ENCODE measurements at places on chromosomes 7 and 10. TPM values are rescaled to one million over a fixed set of nuclear protein-coding genes. Genes with fewer than 3 reads are reported as not detected.

GRCh38 chr10:5284311-5285057, 80.3 kb upstream of the UCN3 start:
- no peak for ATAC-seq

DNA sequence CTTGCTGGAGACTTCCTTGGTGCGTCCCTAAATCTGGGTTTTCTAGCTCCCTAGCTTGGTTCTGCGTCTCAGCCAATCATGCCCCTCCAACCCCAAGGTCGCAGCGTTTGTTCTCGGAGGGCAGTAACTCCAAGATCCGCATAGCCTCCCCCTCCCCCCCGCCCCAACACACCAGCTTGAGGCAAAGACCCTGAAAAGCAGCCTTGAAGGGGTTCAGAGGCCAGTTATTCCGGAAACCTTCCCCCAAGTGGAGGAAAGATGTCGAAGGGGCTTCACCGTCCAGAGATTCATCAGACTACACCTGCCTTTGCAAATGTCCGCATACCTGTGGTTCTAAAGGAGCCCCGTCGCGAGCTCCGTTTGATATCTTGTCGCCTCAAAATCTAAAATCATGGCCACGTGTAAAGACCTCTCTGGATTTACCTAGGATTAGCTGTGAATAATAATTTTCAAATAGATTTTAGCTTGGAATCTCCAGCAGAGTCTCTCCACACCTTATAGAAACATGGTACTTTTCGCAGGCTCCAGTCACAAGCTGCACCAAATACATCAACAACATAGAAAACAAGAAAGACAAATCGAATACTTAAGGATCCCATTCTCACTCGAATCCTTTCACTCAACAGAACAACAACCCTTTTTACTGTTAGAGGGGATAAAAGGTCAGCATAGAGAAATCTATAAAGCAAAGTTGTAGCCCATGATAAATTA, 7.9 kb downstream of the DLX6 start:
- ATAC-seq = no peak

- no peak for ATAC-seq
These were observed 648.5 kb upstream of the LRRN3 start for GRCh38 chr7:110442381-110442837.

GRCh38 chr10:76209135-76209534, 777.7 kb downstream of the LRMDA start:
- no peak for ATAC-seq

- no peak for ATAC-seq
These were observed 29.7 kb downstream of the RASGEF1A start for GRCh38 chr10:43237128-43237527.

- no peak for ATAC-seq
These were observed 86.1 kb upstream of the SMIM30 start for GRCh38 chr7:113204415-113204814.

- no peak for ATAC-seq
These were observed 125.7 kb downstream of the OAT start for GRCh38 chr10:124292911-124293615.

- ATAC-seq = no peak
These were observed 307.8 kb downstream of the REEP3 start for GRCh38 chr10:63829020-63829419.

GRCh38 chr7:95357623-95358022, 33.3 kb upstream of the PON1 start:
- no peak for ATAC-seq

- ATAC-seq = peak; percentile 65
These were observed 6.3 kb downstream of the TRPV5 start for GRCh38 chr7:142927085-142927745.

DNA sequence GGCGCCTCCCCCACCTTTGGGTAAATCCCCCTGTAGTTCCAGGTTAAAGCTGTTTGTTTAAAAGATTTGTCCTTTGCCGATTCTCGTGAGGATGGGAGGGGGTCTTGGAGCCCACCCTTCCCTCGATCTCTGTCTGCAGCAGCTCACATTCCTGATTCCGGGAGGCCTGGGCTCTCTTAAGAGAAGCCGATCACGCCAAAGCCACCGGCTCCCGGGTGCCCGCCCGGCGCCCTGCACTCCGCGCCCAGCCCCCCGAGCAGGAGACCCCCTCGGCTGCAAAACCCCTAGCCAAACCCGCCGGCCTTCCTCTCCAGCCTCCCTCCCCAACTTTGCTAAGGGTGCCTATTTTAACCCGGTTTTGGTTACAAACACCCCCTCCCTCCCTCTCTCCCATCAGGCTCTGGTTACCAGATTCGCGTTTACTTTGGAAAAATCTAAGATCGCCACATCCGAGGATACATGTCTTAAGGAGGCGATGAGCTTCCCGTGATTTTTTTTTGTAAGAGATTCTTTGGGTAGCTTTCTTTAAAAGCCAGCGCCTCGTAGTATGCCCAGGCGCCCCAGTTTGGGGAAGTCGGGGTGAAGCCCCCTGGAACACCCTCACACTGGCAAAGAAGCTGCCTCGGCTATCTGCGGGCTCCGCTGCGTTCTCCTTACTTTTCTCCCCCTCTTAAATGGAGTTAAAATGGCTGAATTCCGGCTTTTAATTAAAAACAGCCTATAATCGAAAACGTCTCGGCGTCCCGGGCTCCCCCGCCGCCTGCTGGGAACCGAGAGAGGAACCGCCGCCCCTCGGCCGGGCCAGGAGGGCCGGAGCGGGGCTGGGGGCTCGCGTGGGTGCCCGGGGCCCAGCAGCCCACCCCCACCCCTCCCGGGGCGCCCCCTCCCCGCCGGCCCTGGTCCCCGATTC, 983 bp downstream of the TNRC18 start:
- no peak for ATAC-seq

DNA sequence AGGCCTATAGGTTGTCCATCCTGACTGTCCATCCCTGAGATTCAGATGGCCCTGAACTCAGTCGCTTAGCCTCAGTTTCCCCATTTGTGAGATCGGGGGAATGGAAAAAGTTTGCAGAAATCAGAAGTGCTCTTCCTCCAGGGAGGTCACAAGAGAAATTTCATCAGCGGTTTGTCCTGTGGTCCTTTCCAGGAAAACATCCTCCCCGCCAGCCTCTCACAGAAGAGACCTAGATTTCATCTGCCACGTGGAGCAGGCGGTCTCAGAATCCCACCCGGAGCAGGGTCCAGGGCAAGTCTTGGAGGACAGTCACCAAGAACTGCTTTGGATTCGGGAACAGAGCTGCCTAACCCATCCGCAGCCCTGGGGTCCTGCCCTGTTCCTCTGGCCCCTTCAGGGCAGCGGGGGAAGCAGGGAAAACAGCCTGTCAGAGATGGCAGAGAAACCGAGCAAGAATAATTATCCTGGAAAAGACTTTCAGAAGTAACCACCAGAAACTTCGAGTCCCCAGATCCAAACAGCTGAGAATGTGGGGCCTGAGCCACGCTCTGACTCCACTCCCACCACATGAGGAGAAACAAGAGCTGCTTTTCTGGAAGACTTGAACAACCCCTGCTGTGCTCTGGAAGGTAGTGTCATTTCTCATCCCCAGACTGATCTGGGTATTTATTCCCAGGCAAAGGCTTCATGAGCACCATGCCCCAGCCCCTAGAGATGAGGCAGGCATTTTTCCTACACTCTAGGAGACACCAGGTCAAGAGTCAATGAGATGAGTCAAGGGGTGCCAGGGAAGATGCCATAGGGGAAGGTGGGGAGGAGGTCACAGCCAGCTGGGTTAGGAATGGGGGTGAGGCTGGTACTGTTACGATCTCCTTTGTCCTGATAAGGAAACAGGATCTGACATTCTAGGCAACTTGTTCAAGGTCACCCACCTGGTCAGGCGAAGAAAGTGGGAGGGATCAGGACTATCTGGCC, 1.1 kb upstream of the TNS3 start:
- ATAC-seq = no peak

Gene HK1
- 133 TPM for total RNA-seq

Measured in esophagus mucosa (tissue), 1 donor.